Vein endothelial cell (primary cell): ENCODE measurements at places on chromosomes 12 and 14. TPM values are rescaled to one million over a fixed set of nuclear protein-coding genes. Genes with fewer than 3 reads are reported as not detected.

The TAS2R31 gene
- 6.9 and 7.2 TPM in 2 replicates for total RNA-seq

The MBD6 gene
- total RNA-seq, result 9.3 and 12.7 TPM in 2 replicates

The LUM gene
- 1.2 and 1.3 TPM in 2 replicates for total RNA-seq

The HCAR1 gene
- total RNA-seq, result under 0.01 and 0.10 TPM in 2 replicates

The IFT81 gene
- total RNA-seq, result 7.8 and 9.4 TPM in 2 replicates

The GZMH gene
- total RNA-seq, result not detected in 2 replicates

The NPFF gene
- not detected in 2 replicates for total RNA-seq

The ADCY6 gene
- total RNA-seq, result 30.6 and 40.2 TPM in 2 replicates

The FAM222A gene
- 0.65 and 0.86 TPM in 2 replicates for total RNA-seq

The RERG gene
- total RNA-seq, result not detected in 2 replicates

The PIWIL1 gene
- total RNA-seq, result not detected in 2 replicates

The SMCO2 gene
- total RNA-seq, result not detected in 2 replicates

The B4GALNT3 gene
- not detected in 2 replicates for total RNA-seq

The IL26 gene
- not detected in 2 replicates for total RNA-seq

The PROX2 gene
- under 0.01 TPM in 1 of 2 replicates, not detected in the other for total RNA-seq

The SELPLG gene
- 0.29 TPM in 1 of 2 replicates, not detected in the other for total RNA-seq

The POTEM gene
- total RNA-seq, result not detected in 2 replicates

The ACYP1 gene
- 7.3 and 8.8 TPM in 2 replicates for total RNA-seq

The SLC5A8 gene
- total RNA-seq, result not detected in 2 replicates

The SSPN gene
- total RNA-seq, result 0.33 and 1.1 TPM in 2 replicates

The INHBE gene
- total RNA-seq, result not detected in 2 replicates

The CLEC4D gene
- total RNA-seq, result not detected in 2 replicates
